ENCODE measurements at places on chromosomes 7 and 10.

GRCh38 chr7:149254181-149254858, 7.7 kb upstream of the ZNF783 start:
- no peak for DNase-seq

- DNase-seq: peak; percentile 88
Observed at GRCh38 chr10:12419262-12419847, 70.0 kb downstream of the CAMK1D start.

DNA sequence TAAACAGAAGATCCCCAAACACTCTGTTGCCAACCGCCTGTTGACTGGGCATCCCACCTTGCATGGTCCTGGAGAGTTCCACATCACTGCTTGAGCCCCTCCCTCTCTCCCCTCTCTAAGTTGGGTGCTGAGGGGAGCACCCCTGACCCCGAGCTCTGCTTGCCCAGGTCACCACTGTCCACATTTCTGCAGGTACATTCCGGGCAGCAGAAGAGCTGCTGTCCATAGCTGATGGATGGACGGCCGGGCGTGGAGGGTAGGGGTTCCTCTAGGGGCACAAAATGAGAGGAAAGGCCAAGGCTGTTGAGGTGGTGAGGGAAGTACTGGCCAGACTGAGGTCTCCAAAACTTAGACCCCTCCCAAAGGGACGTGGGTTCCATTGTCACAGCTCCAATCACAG, 227.4 kb upstream of the PPP2R2D start:
- DNase-seq: no peak

GRCh38 chr10:116247691-116248090, 25.3 kb downstream of the GFRA1 start:
- peak; percentile 12 for DNase-seq

- DNase-seq: no peak
Observed at GRCh38 chr10:22874189-22874854, 53.5 kb upstream of the ARMC3 start.

DNA sequence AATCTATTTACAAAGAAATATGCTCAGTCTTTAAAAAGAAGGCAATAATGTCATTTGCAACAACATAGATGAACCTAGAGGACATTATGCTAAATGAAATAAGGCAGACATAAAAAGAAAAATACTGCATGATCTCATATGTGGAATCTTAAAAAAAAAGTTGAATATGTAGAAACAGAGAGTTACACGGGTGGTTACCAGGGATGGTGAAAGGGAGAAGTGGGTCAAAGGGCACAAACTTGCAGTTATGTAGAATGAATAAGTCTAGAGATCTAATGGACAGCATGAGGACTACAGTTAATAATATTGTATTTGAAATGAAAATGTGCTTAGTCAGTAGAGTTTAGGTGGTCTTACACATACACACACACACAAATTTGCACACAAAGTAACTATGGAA, 88.2 kb upstream of the CCDC71L start:
- DNase-seq: no peak

GRCh38 chr7:131999193-131999592, 442.8 kb upstream of the PODXL start:
- DNase-seq: no peak
